ENCODE measurements at places on chromosomes 2 and 18.

GRCh38 chr2:120613742-120614571 lies 121.7 kb upstream of the GLI2 start:
- DNase-seq = peak; percentile 39

DNA sequence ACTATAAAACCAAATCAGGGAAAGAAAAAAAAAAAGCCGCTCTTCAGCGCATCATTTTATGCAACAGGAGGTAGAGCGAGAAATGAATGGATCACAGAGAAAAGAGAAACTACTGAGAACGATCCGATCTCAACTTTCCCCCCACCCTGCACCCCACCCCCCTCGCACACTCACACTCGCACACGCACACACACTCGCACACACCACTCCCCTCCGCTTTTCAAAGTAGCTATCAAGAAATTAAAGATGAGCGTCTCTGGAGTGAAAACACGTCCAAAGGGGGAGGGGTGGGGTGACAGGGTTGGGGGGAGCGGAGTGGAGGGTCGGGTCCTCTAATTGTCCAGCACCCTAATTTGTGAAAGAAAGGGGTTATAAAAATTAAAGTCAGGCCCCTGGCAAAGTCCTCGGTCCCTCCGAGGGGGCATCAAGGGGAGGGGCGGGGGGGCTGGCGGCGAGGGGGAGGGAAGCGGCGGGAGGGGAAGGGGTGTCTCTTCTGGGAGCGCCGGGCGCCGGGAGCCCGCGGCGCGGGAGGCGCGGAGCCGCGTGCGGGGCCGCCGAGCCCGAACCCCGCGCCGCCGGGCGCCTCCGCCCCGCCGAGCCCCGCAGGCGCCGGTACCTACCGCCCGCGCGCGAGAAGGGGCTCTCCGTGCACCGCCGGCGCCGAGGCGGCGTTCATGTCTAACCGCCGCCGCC lies 428 bp downstream of the TCF4 start:
- no peak for DNase-seq

DNA sequence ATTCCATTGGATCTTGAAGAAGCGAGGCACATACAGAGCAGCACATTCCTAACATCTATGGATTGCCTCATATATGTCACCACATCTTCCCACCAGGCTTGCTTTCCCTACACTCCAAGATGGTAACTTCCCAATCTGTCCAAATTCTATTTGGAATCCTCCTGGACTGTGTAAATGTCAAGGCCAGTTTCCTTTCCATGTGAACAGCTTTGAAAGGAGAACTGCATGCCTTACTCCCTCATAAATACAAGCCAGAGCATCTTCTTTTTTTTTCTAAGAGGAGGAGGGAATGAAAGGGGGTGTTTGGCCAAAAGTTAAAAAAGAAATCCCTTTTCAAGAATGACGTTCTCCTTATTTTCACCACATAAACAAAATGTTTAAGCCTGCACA lies 103.8 kb upstream of the OSR1 start:
- no peak for DNase-seq

DNA sequence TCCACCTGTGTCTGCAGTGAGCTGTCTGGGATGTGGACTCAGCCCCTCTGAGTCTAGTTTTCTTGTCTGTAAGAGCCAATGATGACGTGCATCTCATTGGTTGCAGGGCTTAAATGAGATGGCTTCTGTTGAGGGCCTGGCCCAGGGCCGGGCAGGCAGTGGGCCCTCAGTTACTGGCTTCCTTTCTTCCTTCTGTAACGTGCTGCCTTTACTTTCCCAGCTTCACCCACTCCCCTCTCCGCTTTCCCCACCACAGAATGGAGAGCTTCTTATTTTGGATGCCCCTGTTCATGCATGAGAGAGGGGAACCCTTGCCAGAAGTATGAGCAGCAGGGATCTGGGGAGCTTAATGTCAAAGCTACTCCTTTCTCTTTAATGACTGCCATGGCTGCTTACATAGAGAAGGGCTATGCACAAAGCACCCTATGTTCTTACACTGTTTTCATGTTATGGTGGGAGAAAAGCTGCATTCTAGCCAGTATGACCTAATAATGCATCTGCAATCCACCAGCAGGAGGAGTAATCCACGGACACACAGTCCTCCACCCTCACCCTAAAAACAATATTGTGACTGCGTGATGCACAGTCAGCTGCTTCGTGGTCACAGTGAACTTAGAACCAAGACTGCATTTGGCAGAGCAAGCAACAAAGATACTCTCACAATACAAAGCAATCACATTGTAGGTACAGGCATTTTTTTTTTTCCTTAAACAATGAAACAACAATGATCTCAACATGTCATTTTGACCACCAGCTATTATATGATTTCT lies 37.2 kb downstream of the CREG2 start:
- peak; percentile 37 for DNase-seq

DNA sequence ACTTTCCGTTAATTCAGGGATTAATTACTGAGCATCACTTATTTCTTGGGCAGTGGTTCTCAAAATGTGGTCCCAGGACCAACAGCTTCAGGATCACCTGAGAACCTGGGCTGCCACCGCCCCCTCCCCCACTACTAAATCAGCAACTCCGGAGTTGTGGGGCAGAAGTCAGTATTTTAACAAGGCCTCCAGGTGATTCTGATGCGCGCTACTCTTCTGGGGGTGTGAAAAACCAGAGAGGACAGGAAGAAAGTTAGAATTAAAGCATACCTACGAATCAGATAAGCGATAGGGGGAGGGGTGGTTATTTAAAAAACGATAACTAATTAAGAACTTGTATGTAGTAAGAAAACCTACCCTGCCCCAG lies 319 bp downstream of the ZSCAN30 start:
- no peak for DNase-seq

- DNase-seq = no peak
Measured at GRCh38 chr2:65055422-65056214, 598 bp upstream of the CEP68 start.

GRCh38 chr2:238087211-238087610 lies 12.9 kb upstream of the ESPNL start:
- DNase-seq = no peak

DNA sequence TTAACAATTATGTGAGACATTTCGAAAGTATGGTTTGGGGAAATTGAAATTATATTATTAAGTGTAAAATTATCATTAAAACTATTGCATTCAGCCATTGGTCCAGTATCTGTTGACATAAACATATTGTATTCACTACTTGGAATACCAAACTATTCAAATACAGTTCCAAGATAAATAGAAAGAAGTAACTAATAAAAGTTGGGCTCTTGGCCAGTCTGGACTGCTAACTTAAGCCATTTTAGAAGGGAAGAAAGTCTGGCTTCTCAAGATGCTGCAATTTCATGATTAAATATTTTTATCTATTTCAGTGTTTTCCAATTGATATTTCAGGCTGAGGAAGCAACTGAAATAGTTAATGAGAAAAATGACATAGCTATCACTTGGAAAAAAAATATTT lies 109.8 kb upstream of the CHRNA1 start:
- no peak for DNase-seq

GRCh38 chr2:73205611-73206010 lies 3.2 kb downstream of the NOTO start:
- no peak for DNase-seq

- peak; percentile 80 for DNase-seq
Measured at GRCh38 chr2:113133704-113134598, 6.6 kb downstream of the IL1RN start.

DNA sequence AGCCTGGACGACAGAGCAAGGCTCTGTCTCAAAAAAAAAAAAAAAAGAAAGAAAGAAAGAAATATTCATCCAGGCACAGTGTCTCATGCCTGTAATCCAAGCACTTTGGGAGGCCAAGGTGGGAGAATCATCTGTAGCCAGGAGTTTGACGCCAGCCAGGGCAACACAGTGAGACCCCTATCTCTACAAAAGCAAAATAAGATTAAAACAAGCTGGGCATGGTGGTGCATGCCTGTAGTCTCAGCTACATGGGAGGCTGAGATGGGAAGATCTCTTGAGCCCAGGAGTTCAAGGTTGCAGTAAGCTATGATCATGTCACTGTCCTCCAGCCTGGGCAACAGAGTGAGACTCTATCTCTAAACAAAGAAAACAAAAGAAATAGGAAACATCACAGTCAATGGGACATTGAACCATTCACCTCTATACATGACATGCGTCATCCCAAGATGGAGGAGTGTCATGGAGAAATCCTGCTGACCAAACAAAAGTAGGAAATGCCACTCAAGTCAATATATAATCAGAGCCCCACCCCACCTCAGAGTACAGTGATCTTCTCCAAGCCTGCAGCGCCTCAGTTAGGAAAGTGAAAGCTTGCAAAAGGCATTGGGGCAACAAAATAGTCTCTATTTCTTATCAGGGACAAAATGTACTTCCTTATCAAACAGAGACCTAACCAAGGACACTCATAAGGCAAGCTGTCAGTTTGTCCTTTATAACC lies 9.8 kb downstream of the FEV start:
- no peak for DNase-seq
